ENCODE measurements at places on chromosomes 4 and X. TPM values are rescaled to one million over a fixed set of nuclear protein-coding genes. Genes with fewer than 3 reads are reported as not detected.

DNA sequence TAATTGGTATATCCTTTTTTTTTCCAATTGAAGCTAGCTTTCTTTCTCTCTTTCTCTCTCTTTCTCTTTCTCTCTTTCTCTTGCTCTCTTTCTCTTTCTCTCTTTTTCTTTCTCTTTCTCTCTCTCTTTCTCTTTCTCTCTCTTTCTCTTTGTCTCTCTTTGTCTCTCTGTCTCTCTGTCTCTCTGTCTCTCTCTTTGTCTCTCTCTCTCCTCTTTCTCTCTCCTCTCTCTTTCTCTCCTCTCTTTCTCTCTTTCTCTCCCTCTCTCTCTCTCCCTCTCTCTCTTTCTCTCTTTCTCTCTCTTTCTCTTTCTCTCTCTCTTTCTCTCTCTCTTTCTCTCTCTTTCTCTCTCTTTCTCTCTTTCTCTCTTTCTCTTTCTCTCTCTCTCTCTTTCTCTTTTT lies 66.6 kb downstream of the ASMT start:
- peaks cover 2% of the 10 kb centered on the region for H3K27me3 ChIP-seq
- no peak overlapping the region for H3K27ac ChIP-seq
- no peak for DNase-seq
- no peaks in the 10 kb centered on the region for H3K4me1 ChIP-seq

DNA sequence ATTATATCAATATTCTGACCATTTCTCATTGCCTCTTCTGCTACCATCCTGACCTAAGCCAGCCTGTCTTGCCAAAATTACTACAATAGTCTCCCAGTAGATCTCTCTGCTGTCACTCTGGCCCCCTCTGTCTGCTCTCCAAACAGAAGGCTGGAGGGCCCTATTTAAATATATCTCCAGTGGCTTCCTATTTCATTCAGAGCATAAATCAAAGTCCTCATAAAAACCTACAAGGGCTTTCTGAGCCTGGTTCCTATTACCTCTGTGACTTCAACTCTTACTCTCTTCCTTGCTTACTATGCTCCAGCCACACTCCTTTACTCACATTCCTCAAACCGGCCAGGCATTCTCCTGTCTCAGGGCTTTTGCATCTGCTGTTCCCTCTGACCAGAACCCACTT lies 19.0 kb downstream of the IGSF1 start:
- DNase-seq: no peak
- no peak overlapping the region for H3K27ac ChIP-seq
- H3K27me3 ChIP-seq: no peaks in the 10 kb centered on the region
- no peaks in the 10 kb centered on the region for H3K36me3 ChIP-seq
- no peak overlapping the region for H3K4me3 ChIP-seq
- no peaks in the 10 kb centered on the region for H3K4me1 ChIP-seq

DNA sequence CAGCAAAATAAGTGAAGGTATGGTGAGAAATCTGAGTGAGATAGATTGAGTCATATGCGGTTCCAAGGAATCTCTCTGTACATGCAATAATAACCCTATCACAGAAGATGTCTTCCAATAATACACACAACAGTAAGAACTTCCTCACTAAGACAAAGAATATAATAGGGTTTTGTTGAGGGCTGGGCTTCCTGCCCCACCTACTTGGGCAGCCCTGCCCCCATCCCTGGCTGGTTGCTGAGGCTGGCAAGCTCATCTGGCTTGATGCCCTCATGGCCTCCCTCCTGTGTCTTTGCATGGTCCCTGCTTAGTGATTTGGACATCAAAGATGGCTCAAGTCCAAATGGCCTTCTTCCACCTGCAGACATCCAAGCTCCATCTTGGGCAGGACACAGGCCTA lies 2.7 kb downstream of the GEMIN8 start:
- no peaks in the 10 kb centered on the region for H3K27me3 ChIP-seq
- H3K4me1 ChIP-seq: peaks cover 13% of the 10 kb centered on the region
- no peak for DNase-seq
- H3K4me3 ChIP-seq: no peak overlapping the region
- no peak overlapping the region for H3K27ac ChIP-seq

- H3K4me1 ChIP-seq: peaks cover 50% of the 10 kb centered on the region
- no peaks in the 10 kb centered on the region for H3K36me3 ChIP-seq
- H3K27me3 ChIP-seq: no peaks in the 10 kb centered on the region
- DNase-seq: peak; percentile 68
These were observed 82.6 kb downstream of the SORBS2 start for GRCh38 chr4:185729391-185729804.

DNA sequence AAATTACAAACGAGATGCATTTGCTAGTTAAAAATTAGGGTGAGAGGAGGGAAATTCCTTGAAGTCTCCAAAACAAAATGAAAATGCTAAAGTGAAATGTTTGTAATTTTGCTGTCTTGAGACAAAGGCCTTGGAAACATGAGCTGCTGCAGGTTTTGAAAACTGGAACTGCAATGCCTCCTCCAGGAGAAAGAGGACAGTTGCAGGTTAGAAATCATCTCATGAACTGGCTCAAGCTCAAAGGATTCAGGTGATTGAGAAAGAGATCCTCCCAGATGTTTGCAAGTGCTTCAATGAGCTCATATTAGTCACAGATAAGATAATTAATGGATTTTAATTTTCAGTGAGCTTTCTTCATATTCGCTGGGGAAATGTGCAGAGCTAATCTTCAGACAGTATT lies 32.4 kb downstream of the SMPX start:
- no peak overlapping the region for H3K27ac ChIP-seq
- H3K4me1 ChIP-seq: peaks cover 7% of the 10 kb centered on the region
- H3K27me3 ChIP-seq: no peaks in the 10 kb centered on the region
- no peak for DNase-seq
- no peaks in the 10 kb centered on the region for H3K36me3 ChIP-seq

DNA sequence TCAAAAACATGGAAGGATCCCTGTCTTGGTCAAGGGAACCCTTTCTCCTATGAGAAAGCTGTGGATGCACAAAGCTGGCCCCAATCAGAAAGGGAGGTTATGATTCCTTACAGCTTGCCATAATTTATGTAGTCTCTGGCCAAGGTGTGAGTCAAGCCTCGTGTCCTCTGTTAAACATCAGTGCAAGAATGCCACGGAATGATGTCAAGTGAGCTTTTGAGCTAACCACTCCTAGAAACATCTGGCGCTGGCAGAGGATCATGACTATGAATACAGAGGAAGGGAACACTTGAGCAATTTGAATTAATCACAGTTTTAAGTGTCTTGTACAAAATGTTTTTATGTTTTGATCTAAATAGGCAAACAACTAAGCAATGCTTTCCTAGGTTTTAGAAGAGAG lies 51.5 kb upstream of the RAP2C start:
- H3K4me1 ChIP-seq: peaks cover 11% of the 10 kb centered on the region
- H3K27ac ChIP-seq: peak overlapping the region; percentile 60
- H3K36me3 ChIP-seq: no peaks in the 10 kb centered on the region
- DNase-seq: no peak
- no peaks in the 10 kb centered on the region for H3K27me3 ChIP-seq

Gene TMEM150C
- total RNA-seq: 8.3 TPM

Gene HSFX2
- not detected for total RNA-seq

DNA sequence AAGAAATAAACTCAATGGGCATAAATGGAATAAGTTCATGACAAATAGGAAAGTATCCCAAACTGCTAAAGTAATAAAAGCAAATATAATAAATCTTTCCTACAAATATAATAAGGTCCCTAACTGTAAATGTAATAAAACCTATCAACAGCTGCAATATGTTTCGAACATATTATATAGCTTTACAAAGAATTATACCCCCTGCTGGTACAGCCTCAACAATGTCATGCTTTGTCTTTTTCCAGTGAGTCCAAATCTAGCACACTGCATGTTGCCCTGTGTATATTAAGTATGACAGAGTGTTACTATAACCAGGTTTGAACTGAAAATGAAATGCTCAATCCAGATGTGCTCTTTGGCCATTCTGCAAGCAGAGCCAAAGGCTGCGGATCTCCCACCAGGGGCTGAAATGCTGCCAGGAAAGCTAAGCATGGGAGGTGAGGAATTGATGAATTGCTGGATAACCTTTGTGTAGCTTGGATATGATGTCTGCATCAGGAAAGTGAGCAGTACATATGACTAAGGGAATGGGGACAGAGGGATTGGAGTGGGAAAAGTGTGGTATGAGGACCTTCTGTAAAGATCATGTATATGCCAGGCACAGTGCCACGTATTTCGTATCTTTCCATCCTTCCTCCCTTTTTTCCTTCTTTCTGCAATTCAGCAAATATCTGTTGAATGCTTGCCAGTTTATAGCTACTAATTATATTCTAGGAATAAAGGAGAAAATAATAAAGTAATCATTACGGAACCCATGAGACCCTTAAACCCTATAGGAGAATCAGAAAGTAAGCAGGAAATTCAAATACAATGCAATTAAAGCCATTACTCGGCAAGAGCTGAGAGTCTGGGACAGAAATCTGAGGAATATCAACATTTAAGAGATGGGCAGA lies 954.6 kb upstream of the LCORL start:
- no peak for DNase-seq
- no peak overlapping the region for H3K4me3 ChIP-seq
- H3K27me3 ChIP-seq: no peaks in the 10 kb centered on the region
- H3K36me3 ChIP-seq: no peaks in the 10 kb centered on the region

DNA sequence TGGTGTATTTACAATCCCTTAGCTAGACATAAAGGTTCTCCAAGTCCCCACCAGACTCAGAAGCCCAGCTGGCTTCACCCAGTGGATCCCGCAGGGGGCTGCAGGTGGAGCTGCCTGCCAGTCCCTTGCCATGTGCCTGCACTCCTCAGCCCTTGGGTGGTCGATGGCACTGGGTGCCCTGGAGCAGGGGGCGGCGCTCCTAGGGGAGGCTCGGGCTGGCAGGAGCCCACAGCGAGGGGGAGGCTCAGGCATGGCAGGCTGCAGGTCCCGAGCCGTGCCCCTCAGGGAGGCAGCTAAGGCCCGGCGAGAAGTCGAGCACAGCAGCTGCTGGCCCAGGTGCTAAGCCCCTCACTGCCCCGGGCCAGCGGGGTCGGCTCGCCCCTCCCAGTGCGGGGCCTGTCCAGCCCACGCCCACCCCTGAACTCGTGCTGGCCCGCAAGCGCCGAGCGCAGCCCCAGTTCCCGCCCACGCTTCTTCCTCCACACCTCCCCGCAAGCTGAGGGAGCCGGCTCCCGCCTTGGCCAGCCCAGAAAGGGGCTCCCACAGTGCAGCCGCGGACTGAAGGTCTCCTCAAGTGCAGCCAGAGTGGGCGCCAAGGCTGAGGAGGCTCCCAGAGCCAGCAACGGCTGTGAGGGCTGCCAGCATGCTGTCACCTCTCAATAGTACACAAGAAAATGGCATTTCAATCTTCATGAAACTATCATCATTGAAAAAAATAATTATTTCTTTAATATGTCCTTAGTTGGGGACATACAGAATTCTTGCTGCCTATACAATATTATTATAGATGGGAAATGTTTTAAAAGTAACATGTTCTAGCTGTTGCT lies 189.1 kb downstream of the SLC7A11 start:
- H3K27ac ChIP-seq: no peak overlapping the region
- no peak for DNase-seq
- no peaks in the 10 kb centered on the region for H3K36me3 ChIP-seq
- H3K4me3 ChIP-seq: no peak overlapping the region

Gene PLAC8
- total RNA-seq: 1.4 TPM

GRCh38 chrX:41178201-41178600 lies 93.0 kb downstream of the USP9X start:
- H3K36me3 ChIP-seq: peaks cover 25% of the 10 kb centered on the region
- H3K27ac ChIP-seq: no peak overlapping the region
- peaks cover 11% of the 10 kb centered on the region for H3K4me1 ChIP-seq

GRCh38 chr4:374298-375160 lies 36.9 kb downstream of the ZNF141 start:
- peaks cover 39% of the 10 kb centered on the region for H3K36me3 ChIP-seq
- H3K27ac ChIP-seq: no peak overlapping the region
- no peaks in the 10 kb centered on the region for H3K27me3 ChIP-seq
- no peak overlapping the region for H3K4me3 ChIP-seq

DNA sequence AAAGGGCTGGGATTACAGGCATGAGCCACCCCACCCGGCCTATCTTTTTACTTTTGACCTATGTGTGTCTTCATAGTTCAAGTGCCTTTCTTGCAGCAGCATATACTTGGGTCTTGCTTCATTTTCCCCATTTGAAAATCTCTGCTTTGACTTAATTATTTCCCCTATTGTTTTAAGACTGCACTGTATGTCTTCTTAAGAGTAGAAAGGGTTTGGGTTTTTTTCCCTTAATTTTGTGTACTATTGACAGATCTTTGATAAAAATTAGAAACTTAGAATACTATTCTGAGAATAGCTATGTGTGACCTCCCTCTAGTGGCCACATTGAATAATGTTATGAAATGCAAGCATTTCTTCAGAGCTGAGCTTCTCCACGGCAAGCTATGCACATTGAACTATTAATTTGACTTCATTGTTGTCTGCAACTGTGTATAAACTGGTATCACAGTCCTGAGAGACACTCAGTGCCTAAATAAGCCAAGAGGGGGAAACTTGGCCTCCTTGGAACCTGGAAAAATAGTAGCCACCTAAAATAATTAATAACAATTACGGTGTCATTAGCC lies 8.7 kb upstream of the SLC25A4 start:
- no peak overlapping the region for H3K27ac ChIP-seq
- H3K36me3 ChIP-seq: no peaks in the 10 kb centered on the region
- H3K4me1 ChIP-seq: no peaks in the 10 kb centered on the region
- no peak for DNase-seq

Gene MAMLD1
- 1.6 TPM for total RNA-seq

Gene PLK4
- 0.83 TPM for total RNA-seq

Gene DCK
- total RNA-seq: 13.7 TPM

Gene MFAP3L
- total RNA-seq: 6.9 TPM

- H3K4me3 ChIP-seq: no peak overlapping the region
- no peaks in the 10 kb centered on the region for H3K27me3 ChIP-seq
- no peaks in the 10 kb centered on the region for H3K4me1 ChIP-seq
- DNase-seq: no peak
- no peak overlapping the region for H3K27ac ChIP-seq
These were observed 15.6 kb downstream of the XAGE3 start for GRCh38 chrX:52852110-52852860.

DNA sequence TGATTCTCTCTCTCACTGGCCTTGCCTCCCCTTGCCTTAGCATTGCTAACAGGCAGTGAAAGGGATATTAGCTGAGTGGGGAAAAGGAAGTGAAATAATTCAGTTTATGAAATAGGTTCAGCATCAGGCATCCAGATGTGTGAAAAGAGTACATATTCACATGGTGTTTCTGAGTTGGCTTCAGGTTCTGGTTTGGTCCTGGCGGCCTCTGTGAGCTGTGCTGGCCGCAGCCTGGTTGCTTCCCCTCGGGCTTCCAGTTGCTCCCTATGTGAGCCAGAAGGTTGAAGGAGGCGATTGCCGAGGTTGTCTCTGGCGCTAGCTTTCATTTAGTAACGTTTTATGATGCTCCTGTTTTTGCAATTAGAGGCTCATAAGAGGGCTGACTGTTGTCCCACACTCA lies 99.1 kb upstream of the TLR2 start:
- no peaks in the 10 kb centered on the region for H3K27me3 ChIP-seq
- no peak for DNase-seq
- H3K4me1 ChIP-seq: no peaks in the 10 kb centered on the region
- H3K27ac ChIP-seq: no peak overlapping the region

GRCh38 chrX:139639253-139639652 lies 68.7 kb downstream of the MCF2 start:
- no peak overlapping the region for H3K27ac ChIP-seq
- H3K4me3 ChIP-seq: no peak overlapping the region
- DNase-seq: no peak
- no peaks in the 10 kb centered on the region for H3K27me3 ChIP-seq

- no peaks in the 10 kb centered on the region for H3K36me3 ChIP-seq
- no peak for DNase-seq
- H3K4me3 ChIP-seq: no peak overlapping the region
- no peaks in the 10 kb centered on the region for H3K4me1 ChIP-seq
These were observed 164.7 kb upstream of the SLC7A11 start for GRCh38 chr4:138406876-138407275.

Gene TCEAL5
- 0.33 TPM for total RNA-seq

GRCh38 chrX:53055244-53055849 lies 6.8 kb downstream of the GPR173 start:
- no peak overlapping the region for H3K27ac ChIP-seq
- DNase-seq: no peak
- no peaks in the 10 kb centered on the region for H3K36me3 ChIP-seq
- no peaks in the 10 kb centered on the region for H3K27me3 ChIP-seq
- no peak overlapping the region for H3K4me3 ChIP-seq
- peaks cover 5% of the 10 kb centered on the region for H3K4me1 ChIP-seq

All from esophagus muscularis mucosa (tissue), 4 donors.